ENCODE measurements at places on chromosomes 11 and 22.
A peak's percentile ranks its signal among the peaks of the same experiment; 100 is the strongest.

GRCh38 chr11:8597182-8597581 is 3.2 kb upstream of the STK33 start:
- no peak for DNase-seq
- no peaks in the 10 kb centered on the region for H3K36me3 ChIP-seq
- peaks cover 10% of the 10 kb centered on the region for H3K4me1 ChIP-seq
- H3K27ac ChIP-seq = no peak overlapping the region
- no peak overlapping the region for H3K4me3 ChIP-seq

DNA sequence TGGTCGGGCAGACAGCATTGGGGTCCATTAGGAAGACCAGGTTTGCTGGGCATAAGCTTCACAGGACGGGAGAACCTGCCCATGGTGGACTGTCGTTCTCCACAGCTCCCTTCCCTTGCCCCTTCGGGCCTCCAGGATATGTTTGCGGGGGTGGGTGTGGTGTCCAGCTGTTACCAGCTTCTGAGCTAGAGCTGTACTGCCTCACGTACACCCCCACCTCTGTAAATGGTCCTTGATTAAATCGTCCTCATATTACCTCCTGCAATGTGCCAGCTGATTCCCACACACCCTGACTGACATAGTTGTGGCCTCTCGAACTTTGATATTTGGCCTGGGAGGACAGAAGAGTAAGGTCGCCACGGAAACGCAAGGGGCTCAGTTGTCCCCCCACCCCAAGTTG is 16.2 kb upstream of the BCR start:
- no peaks in the 10 kb centered on the region for H3K27me3 ChIP-seq
- no peak overlapping the region for H3K4me3 ChIP-seq
- H3K36me3 ChIP-seq = peaks cover 4% of the 10 kb centered on the region
- DNase-seq = no peak
- peaks cover 2% of the 10 kb centered on the region for H3K4me1 ChIP-seq
- no peak overlapping the region for H3K27ac ChIP-seq

DNA sequence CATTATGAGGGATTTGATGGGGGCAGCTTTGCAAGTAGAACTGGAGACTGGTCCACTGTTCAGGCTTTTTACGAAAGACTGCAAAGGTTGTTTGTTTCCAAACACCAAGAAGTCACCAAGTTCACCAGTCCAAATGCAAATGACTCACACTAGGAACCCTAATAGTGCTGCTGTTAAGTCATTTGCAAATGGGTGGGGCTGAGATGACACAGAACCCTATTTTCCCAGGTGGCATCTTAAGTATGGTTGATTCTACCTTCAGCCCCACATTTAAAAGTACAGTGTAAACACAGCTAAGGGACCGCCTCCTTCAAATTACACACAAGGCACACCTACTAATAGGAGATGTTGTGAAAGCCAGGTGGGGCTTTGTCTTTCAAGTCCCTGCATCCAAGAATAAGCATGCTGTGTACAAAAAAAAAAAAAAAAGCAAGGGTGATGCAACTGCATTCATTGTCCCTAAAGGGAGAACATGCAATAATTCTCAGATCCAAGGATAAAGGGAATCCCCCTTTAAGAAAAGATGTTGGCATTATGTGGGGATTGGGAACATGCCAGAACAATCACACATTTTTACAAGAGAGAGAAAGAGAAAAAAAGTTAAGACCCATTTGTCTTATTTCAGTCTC is 27.3 kb downstream of the BDNF start:
- DNase-seq = no peak
- no peaks in the 10 kb centered on the region for H3K27me3 ChIP-seq
- no peaks in the 10 kb centered on the region for H3K36me3 ChIP-seq

GRCh38 chr11:69444381-69445130 is 36.9 kb upstream of the LINC01488 start:
- no peak overlapping the region for H3K4me3 ChIP-seq
- peak overlapping the region; percentile 83 for H3K27ac ChIP-seq
- H3K36me3 ChIP-seq = no peaks in the 10 kb centered on the region
- peaks cover 42% of the 10 kb centered on the region for H3K4me1 ChIP-seq
- DNase-seq = no peak

GRCh38 chr11:73795925-73796632 is 8.4 kb downstream of the MRPL48 start:
- H3K4me1 ChIP-seq = no peaks in the 10 kb centered on the region
- H3K36me3 ChIP-seq = peaks cover 5% of the 10 kb centered on the region
- no peak for DNase-seq
- no peaks in the 10 kb centered on the region for H3K27me3 ChIP-seq

DNA sequence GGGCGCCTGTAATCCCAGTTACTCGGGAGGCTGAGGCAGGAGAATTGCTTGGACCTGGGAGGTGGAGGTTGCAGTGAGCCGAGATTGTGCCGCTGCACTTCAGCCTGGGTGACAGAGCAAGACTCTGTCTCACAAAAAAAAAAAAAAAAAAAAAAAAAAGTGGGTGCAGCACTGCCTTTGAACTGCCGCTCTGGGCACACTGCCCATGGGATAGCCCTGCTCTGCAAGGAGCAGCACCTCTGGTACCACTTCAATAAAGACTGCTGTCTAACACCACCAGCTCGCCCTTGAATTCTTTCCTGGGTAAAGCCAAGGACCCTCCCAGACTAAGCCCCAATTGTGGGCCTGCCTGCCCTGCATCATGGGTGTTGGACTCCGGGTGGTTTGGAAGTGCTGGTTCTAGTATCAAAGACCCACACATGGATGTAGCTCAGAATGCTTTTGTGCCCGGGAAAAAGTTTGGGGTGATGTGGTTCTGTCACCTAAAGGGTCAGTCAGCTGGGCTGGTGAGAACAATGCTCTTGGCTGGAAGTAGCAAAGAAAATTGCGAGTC is 444.3 kb downstream of the TBC1D22A start:
- no peak overlapping the region for H3K4me3 ChIP-seq
- H3K27me3 ChIP-seq = peaks cover 3% of the 10 kb centered on the region

DNA sequence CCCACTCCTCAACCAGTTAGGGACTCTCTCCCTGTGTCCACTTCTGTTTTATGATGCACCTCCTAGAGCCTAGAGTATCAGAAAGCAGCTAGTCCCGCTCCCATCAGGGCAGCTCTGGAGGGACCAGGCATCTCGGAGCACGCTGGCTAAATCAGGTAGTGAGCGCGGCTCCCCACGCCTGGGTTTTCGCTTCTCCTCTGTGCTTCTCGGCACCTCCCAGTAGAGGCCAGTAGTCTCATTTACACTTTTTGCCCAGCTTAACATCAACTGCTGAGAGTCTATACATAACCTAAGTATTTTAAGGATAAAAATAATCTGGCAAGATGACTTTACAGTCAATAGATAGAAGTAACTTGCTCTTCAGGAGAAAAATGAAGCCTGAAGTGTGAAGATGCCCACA is 473.8 kb downstream of the OPCML start:
- no peaks in the 10 kb centered on the region for H3K4me1 ChIP-seq
- DNase-seq = peak; percentile 59
- H3K27me3 ChIP-seq = peaks cover 36% of the 10 kb centered on the region
- H3K27ac ChIP-seq = no peak overlapping the region
- H3K36me3 ChIP-seq = no peaks in the 10 kb centered on the region
- no peak overlapping the region for H3K4me3 ChIP-seq

GRCh38 chr11:14373941-14374646 is 15.1 kb upstream of the RRAS2 start:
- no peak for DNase-seq
- H3K4me3 ChIP-seq = no peak overlapping the region
- H3K27me3 ChIP-seq = no peaks in the 10 kb centered on the region
- no peak overlapping the region for H3K27ac ChIP-seq
- no peaks in the 10 kb centered on the region for H3K4me1 ChIP-seq

- peak overlapping the region; percentile 57 for H3K4me3 ChIP-seq
- no peaks in the 10 kb centered on the region for H3K36me3 ChIP-seq
- H3K27ac ChIP-seq = peak overlapping the region; percentile 68
- H3K4me1 ChIP-seq = peaks cover 46% of the 10 kb centered on the region
- DNase-seq = no peak
These were observed 1.8 kb upstream of the DUSP8 start for GRCh38 chr11:1573903-1574237.

DNA sequence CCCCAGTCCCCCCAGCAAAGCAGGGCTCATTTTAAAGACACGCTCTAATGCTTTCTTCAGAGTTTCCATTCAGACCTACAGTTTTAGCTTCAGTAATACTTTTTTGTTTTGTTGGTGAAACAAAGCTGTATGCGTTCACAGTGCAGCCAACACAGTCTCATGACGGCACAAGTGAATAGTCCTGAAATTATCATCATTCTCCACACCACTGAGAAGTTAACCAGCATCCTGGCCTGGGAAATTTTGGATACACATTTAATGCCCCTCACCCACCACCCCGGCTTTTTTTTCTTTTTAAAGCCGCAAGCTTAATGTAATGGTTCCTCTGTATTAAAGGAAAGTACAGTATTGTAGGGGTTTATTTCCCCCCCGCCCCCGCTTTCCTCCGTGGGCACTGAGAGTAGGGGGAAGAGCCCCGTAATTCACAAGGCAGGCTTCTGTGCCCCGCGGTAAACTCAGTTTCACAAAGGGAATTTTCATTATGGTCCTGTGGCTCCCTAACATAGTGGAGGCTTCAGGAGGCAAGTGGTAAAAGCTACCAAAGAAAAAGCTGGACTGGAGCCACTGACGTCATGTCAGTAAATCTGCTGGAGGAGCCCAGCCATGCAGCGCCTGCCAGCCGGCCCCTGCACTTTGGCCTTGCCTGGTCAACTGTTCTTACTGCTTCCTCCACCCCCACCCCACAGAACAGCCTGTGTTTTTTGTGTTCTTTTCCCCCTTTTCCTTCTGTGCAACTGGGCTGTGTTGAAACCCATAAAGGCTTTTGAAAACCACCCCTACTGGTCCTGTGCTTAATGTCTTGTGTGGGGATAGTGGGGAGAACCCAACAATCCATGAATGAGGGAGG is 18.2 kb downstream of the TEAD1 start:
- peak; percentile 87 for DNase-seq
- peak overlapping the region; percentile 88 for H3K27ac ChIP-seq
- H3K36me3 ChIP-seq = no peaks in the 10 kb centered on the region
- peak overlapping the region; percentile 27 for H3K4me3 ChIP-seq

GRCh38 chr11:498297-499181 is 8.5 kb downstream of the RNH1 start:
- no peak overlapping the region for H3K27ac ChIP-seq
- peaks cover 11% of the 10 kb centered on the region for H3K4me1 ChIP-seq
- DNase-seq = no peak

DNA sequence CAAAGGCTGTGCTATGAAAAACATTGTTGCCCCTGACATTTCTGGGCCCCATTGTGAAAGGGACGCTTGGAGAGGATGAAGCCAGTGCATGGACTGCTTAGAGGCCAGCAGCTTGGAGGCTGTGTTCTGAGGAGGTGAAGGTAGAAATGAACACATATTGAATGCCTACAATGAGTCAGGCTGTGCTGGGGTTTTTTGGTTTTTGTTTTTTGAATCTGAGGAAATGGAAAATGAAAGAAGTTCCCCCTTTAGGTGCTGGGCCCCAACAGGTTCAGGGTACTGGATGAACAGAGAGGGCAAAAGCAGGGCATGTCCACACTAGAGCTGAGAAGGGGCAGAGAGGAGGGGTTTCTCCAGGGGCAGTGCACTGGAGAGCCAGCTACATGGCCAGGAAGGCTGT is 166.1 kb upstream of the API5 start:
- H3K27ac ChIP-seq = no peak overlapping the region
- H3K36me3 ChIP-seq = no peaks in the 10 kb centered on the region
- DNase-seq = no peak
- H3K4me1 ChIP-seq = no peaks in the 10 kb centered on the region
- no peaks in the 10 kb centered on the region for H3K27me3 ChIP-seq
- H3K4me3 ChIP-seq = no peak overlapping the region

- H3K4me1 ChIP-seq = no peaks in the 10 kb centered on the region
- DNase-seq = no peak
- no peaks in the 10 kb centered on the region for H3K36me3 ChIP-seq
These were observed 120.2 kb downstream of the NECTIN1 start for GRCh38 chr11:119608781-119609180.

DNA sequence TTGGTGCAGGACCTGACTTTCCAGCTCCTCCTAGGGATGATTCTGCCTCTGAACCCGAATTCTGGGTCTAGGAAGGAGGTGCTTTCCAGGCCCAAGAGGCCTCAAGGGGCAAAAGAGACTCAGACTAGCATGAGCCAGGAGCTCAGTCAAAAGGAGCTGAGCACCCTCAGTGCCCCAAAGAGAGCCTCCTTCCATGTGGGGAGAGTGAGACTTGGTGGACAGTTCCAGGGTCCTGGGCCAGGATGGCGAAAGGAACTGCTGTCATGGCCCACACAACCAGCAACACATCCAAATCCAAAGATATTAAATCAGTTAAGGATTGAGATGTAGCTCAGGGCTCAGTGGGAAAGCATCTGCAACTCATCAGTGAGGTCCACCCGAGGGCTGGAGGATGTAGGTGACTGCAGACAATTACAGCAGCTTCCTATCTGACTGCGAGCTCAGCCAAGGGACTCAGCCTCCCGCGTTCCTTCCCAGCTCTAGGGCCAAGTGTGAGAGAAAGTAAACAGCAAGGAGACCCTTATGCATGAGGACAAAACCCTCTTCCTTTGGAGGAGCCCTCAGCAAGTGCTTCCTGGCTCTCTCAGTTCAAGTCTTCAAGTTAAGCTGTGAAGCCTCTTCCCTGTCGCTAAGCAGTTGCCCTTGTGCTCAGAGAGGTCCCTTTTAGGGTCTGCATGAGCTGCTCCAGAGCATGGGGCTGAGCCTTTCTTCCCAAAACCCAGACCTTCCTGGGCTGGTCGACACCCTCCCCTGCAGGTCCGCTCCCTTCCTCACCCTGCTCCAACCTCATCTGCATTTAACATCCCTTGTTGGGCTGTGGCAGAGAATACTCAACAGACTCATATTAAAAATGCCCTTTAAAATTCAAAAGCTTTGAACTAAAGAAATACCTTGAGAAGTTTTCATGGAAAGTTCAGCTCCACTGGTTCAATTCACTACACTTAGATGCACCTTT is 35.8 kb downstream of the C11orf58 start:
- DNase-seq = no peak
- no peak overlapping the region for H3K4me3 ChIP-seq
- no peak overlapping the region for H3K27ac ChIP-seq

GRCh38 chr11:7655253-7656217 is 17.8 kb downstream of the CYB5R2 start:
- H3K27ac ChIP-seq = no peak overlapping the region
- H3K4me3 ChIP-seq = no peak overlapping the region
- peaks cover 7% of the 10 kb centered on the region for H3K4me1 ChIP-seq
- H3K36me3 ChIP-seq = peaks cover 54% of the 10 kb centered on the region

DNA sequence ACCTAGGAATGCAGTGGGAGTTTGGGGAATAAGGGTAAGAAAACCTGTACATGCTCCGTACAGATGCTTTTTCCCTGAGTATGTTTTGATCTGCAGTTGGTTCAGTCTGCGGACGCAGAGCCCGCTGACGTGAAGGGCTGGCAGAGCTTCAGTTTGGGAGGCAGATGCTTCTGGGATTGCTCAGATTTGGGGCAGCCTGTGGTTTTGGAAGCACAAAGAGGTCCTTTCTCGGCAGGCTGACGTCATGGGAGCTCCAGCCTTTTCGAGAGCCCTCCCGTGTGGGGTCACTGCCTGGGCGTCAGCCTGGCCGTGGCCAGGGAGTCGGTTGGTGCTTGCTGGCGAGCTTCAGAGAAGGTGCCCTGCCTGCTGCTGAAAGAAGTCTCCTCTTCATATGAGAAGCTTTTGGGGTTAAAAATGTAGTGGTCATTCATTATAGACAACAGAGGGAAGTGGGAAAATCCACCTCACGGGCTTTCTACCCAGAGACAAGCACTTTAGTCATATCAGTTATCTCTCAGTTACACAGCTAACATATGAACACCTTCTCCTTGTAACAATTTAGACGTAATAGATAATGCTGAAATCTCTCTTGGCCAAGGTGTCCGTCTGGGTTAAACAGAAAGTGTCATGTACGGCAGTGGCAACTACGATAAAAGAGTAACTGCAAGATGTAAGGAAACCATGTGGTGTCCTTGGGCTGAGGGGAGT is 26.8 kb downstream of the TPCN2 start:
- H3K27ac ChIP-seq = peak overlapping the region; percentile 46
- H3K27me3 ChIP-seq = no peaks in the 10 kb centered on the region
- H3K36me3 ChIP-seq = peaks cover 57% of the 10 kb centered on the region
- peaks cover 16% of the 10 kb centered on the region for H3K4me1 ChIP-seq
